ENCODE measurements at places on chromosomes 13 and 19.

DNA sequence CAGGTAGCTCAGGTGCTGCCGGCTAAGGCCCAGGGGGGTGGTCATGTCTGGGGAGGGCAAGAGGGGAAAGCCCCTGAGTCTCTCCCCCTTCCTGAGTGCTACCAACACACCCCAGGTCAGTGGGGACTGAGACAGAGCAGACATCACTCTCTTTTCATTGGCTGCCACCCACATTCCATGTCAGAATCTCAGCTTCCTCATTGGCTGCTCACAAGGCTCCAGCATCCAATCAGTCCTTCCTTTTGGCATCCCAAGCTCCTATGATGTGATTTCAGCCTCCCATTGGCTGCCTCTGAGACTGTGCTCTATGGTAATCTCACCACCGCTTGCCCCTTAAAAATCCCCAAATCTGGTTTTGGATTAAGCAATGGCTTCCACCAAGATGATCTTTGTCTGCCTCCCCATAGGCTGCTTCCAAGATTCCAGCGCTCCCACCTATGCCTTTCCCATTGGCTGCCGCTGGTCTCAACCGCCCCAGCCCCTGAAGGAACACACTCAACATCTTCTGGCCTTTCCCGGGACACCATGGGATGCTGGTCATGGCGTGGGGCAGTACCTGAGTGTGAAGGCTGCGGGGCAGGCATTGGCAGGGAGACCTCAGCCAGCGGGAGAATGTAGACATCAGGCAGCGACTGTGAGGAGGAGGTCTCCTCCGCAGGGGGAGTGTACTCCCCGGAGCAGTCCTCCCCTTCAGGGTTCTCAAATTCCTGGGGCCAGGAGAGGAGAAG, 2.0 kb downstream of the LMTK3 start:
- DNase-seq, result no peak

- DNase-seq, result no peak
Observed at GRCh38 chr19:41355802-41356201, 2.1 kb upstream of the TGFB1 start.

GRCh38 chr13:47186471-47186870, 289.6 kb upstream of the HTR2A start:
- no peak for DNase-seq

- no peak for DNase-seq
Observed at GRCh38 chr13:86960876-86961275, 710.3 kb upstream of the SLITRK5 start.

- no peak for DNase-seq
Observed at GRCh38 chr13:22262001-22262885, 591.4 kb downstream of the FGF9 start.

GRCh38 chr19:13899393-13899792, 6.5 kb downstream of the BRME1 start:
- no peak for DNase-seq

DNA sequence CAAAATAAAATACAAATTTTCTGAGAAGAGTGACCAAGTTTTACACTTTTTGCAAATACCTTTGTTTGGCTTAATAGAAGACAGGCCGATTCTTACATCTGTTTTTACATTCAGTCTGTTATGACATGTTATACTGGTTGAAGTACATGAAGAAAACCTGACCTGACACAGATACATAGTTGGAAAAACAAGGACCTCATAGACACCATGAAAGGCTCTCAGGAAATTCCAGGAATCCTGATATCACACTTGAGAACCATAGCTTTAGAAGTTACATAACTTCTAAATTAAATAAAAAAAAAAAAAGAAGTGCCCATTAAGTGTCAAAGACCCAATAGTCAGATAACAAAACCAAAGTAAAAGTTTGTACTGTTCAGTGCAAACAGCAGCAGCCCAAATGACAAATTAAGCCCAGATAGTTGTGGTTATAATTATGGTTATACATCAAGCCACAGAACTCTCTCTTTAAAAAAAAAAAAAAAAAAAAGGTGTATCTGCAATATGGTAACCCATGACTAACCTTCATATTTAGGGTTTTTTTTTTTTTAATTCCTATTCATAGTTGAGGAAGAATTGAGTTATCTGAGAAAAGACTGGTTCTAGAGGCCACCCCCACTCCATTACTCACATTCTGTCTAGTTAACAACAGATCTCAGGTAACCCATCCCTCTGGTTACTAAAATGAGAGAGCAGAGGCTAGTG, 19.8 kb downstream of the RBM26 start:
- DNase-seq, result no peak
